Fibroblast of gingiva (primary cell): ENCODE measurements at places on chromosomes 3 and 15.
A peak's percentile ranks its signal among the peaks of the same experiment; 100 is the strongest.

DNA sequence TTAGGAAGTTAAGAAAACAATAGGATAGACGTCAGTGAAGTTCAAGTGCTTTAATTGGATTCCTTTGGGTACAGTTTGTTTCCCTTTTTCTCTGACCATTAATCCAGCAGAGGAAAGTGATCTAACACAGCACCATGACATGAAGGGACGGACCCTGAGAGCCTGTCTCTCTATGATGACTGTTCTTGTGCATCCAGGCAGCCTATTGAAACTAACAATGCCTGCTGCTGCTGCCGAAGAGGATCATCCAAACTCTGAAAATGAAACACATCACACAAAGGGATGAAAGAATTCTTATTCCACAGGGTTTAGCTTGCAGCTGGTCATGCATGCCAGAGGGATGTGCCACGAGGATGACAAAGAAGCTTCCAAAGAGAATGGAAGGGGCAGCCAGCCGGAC, 75.5 kb downstream of the ZBTB20 start:
- DNase-seq, result peak; percentile 69

- no peak for DNase-seq
These were observed 4.6 kb upstream of the SMCO1 start for GRCh38 chr3:196519718-196520082.

GRCh38 chr15:38844736-38845135, 280.1 kb upstream of the RASGRP1 start:
- DNase-seq, result peak; percentile 31

- peak; percentile 34 for DNase-seq
These were observed 20.7 kb downstream of the ADAMTS9 start for GRCh38 chr3:64667138-64667537.

DNA sequence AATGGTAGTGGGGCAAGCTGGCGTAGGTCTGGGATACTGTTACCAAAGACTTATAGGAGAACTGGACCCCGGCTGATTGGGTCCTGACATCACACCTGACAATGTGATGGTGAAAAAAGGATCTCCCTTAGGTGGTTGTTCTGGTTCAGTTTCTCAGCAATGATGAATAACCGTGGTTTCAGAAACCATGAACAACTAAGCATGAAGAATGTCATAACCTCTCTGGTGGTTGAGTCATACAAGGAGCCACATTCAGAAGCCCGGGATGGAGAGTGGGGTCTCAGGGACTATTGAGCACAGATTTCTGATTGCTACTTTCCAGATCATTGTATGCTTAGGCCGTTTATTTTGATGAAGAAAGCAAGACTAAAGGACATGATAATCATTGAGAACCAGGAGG, 17.4 kb downstream of the GPR160 start:
- DNase-seq, result no peak

- DNase-seq, result peak; percentile 31
These were observed 109.4 kb downstream of the KLF13 start for GRCh38 chr15:31435912-31436628.

GRCh38 chr3:128824132-128824850, 55.1 kb upstream of the ACAD9 start:
- no peak for DNase-seq

DNA sequence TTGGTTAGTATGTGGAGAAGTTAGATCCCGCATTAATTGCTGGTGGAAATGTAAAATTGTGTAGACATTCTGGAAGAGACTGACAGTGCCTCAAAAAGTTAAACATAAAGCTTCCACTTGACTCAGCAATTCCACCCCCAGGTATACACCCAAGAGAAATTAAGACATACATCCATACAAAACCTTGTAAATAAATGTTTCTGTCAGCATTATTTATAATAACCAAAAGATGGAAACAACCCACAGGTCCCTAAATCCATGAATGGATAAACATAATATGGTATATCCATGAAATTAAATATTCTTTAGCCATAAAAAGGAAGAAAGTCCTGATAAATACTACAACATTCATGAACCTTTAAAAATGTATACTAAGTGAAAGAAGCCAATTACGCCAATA, 817.4 kb downstream of the NTRK3 start:
- no peak for DNase-seq

DNA sequence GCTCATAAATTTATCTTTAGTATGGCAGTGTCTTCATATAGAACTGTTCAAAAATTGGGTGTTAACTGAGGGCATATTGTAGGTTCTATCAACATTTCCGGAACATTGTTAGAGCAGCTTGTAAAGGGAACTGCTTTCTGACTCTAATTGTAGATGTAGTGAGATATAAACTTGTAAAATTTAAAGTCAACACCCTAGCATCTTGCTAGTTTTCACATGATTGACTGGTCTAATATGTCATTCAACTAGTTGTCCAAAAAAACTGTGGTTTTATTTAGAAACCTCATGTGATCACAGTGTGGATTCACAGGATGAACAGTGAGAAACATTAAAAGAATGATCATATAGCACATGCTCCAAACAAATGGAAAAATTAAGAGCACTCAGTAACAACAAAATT, 607.4 kb downstream of the ROBO1 start:
- DNase-seq, result no peak

- no peak for DNase-seq
These were observed 211.5 kb upstream of the SEMA6D start for GRCh38 chr15:47505712-47506328.

DNA sequence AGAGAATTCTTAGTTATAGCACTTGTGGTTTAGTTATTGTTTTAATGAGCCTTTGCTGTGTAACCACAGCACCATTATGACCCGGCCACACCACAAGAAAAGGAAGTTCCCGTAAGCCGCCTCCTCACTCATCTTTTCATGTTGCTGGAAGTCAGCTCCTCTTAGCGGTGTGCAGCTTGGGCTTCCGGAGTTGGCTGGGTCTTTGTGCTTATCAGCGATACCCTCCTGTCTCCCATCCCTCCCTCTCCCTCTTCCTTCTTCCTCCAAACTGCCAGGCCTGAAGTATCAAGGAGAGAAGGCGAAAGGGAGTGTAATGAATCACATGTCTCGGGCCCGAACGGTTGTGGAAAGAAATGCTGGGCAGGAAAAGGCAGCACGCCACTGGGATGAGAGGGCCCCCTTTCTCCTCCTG, 353.5 kb downstream of the MCTP2 start:
- DNase-seq, result no peak

DNA sequence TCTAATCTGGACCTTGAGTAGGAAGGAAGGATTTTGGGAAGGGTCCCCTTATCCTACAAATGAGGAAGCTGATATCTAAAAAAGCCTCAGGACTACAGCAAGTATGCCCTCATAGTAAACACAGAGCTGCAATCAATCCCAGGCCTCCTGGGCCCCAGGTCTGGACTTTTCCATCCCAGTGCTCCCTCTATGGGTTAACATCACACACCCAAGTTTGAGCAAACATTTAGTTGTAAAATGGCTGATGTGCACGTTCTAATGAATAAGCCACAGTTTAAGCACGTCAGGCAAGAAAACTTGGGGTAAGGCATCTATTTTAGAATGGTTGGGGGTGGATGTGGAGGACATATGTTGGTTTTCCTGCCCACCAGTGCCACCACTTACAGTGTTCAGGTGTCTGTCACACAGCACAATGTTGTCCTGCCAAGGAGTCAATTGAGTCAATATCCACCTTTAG, 44.3 kb upstream of the UBE2E1 start:
- peak; percentile 31 for DNase-seq

GRCh38 chr3:142657033-142657432, 60.8 kb downstream of the PLS1 start:
- DNase-seq, result no peak

- DNase-seq, result no peak
These were observed 124.8 kb downstream of the RPLP1 start for GRCh38 chr15:69577397-69577796.

DNA sequence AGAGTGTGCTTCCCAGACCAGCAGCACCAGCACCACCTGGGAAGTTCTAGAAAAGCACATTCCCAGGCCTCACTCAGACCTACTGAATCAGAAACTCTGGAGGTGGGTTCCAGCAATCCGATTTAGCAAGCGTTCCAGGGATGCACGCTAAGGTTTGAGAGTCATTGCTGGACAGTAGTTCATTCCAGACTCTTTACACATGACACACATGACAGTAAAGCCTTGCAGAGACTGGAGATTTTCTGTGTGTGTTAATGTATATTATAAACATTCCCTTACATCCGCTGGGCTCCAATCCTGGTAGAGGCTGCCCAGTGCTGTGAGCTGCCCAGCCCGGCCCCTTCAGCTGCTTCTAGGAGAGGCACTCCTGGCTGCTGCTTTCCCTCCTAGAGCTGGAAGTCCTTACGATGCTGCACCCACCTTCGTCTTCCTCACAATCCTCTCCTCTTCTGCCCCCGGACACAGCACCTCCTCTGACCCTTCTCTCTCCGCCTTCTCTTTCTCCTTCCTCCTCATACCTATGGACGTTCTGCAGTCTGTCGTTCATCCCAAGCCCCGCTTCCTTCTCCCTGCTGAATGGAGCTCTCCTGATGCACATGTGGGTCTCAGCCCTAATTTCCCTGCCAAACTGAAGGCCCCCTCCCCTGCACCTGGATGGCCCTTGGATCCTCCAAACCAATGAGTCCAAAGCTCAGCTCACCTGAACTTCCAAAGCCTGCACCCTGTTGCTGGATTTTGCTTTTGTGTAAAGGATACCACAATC, 44.4 kb downstream of the ITGA11 start:
- no peak for DNase-seq

DNA sequence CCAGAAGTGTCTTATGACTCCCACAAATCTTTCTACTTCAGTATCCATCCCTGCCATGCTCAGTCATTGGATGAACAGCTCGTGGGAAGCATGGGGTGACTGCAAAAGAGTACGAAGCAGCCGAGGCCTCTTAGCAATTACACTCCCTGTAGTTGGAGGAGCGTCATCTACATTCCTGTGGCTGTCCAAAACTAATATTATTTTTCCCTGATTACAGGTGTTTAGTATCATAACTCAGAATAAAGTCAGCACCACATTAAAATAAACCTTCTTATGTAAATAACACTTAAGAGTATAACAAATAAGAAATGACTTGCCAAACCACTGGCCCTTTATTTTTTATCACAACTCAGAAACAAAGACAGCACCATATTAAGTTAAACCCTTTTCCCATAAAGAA, 141.5 kb downstream of the PLOD2 start:
- DNase-seq, result no peak

GRCh38 chr3:108538083-108538482, 27.7 kb upstream of the MYH15 start:
- DNase-seq, result no peak
